Urothelium cell line (cell line): ENCODE measurements at places on chromosomes 7 and 10.

- peak; percentile 97 for DNase-seq
These were observed 312.0 kb upstream of the ZMIZ1 start for GRCh38 chr10:78756604-78757343.

DNA sequence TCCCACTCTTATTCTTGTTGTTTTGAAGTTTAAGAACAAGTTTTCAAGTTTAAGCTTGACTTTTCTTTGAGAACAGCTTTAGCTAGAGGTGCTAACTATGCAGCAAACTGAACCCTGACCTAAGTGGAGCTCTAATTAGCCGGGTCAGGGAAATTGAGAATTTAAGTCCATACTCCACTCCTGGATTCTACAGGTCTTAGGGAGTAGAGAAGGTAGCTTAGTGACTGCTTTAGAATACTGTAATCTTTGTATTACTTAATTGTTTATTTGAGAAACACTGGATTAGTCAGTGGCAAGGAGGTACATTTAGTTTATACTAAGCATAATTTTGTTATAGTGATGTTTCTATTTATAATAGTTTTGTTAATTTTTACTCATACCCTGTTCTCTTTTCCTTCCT is 74.6 kb upstream of the STRIP2 start:
- no peak for DNase-seq

GRCh38 chr10:112981553-112981952 is 31.5 kb downstream of the TCF7L2 start:
- DNase-seq = no peak

- DNase-seq = no peak
These were observed 126.4 kb upstream of the ZNF746 start for GRCh38 chr7:149624006-149624405.

- no peak for DNase-seq
These were observed 96.1 kb upstream of the RET start for GRCh38 chr10:42980553-42981357.

GRCh38 chr7:98458090-98458875 is 57.4 kb upstream of the BAIAP2L1 start:
- no peak for DNase-seq
